HT-29 (cell line): ENCODE measurements at places on chromosomes 2 and 18. TPM values are rescaled to one million over a fixed set of nuclear protein-coding genes. Genes with fewer than 3 reads are reported as not detected.

IL1B gene
- 0.13 and 0.20 TPM in 2 replicates for total RNA-seq

DHRS9 gene
- 0.33 and 0.57 TPM in 2 replicates for total RNA-seq

FKBP7 gene
- total RNA-seq = 0.03 and 0.55 TPM in 2 replicates

USP34 gene
- total RNA-seq = 35.4 and 40.6 TPM in 2 replicates

EVX2 gene
- total RNA-seq = 0.03 TPM in 1 of 2 replicates, not detected in the other

CNRIP1 gene
- total RNA-seq = not detected in 2 replicates

KIF5C gene
- total RNA-seq = not detected in 2 replicates

PLCD4 gene
- not detected in 2 replicates for total RNA-seq

ANKRD29 gene
- total RNA-seq = 3.1 and 7.4 TPM in 2 replicates

SP140 gene
- total RNA-seq = not detected in 2 replicates

ZDBF2 gene
- not detected in 2 replicates for total RNA-seq

VAPA gene
- total RNA-seq = 299 and 320 TPM in 2 replicates

FAM228A gene
- not detected in 2 replicates for total RNA-seq

CD207 gene
- not detected in 2 replicates for total RNA-seq

INHBB gene
- total RNA-seq = not detected in 2 replicates

DCAF17 gene
- 3.8 and 4.4 TPM in 2 replicates for total RNA-seq

SGPP2 gene
- 16.9 and 23.6 TPM in 2 replicates for total RNA-seq
